ENCODE measurements at places on chromosomes 12 and 14.

DNA sequence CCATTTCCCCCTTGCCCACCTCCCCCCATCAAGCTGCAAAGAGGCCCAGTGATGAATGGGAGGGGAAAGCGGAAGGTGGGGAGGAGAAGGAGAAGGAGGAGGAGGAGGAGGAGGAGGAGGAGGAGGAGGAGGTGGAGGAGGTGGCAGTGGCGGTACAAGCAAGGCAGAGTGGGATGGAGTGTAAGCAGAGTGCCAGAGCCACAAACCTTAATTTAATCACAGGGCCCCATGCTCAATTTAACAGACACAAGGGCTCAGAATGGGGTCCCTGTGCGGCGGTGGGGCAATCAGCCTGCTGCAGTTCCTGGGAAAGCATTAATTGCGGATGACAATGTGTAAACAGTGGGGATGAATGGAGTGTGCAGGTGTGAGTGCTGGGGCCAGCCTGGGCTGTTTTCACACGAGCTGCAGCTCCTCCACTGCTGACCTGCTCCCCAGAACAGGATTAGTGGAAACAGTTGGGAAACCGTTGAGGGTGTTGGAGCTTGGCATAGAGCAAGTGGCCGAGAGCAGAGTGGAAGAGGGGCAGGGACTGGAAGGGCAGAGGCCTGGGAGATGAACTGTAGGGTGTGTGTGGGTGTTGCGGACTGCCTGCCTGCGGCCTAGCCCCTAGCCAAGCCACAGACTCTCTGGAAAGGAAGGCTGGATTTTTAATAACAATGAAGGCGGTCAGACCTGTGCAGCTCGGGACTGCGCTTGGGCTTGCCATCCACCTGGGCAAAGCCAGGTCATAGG is 36.4 kb upstream of the SMOC1 start:
- no peaks in the 10 kb centered on the region for H3K36me3 ChIP-seq
- no peak for DNase-seq

GRCh38 chr12:14931791-14932560 is 6.4 kb downstream of the ERP27 start:
- no peaks in the 10 kb centered on the region for H3K36me3 ChIP-seq
- no peak overlapping the region for H3K27ac ChIP-seq
- peaks cover 3% of the 10 kb centered on the region for H3K4me1 ChIP-seq
- no peaks in the 10 kb centered on the region for H3K27me3 ChIP-seq
- no peak for DNase-seq

DNA sequence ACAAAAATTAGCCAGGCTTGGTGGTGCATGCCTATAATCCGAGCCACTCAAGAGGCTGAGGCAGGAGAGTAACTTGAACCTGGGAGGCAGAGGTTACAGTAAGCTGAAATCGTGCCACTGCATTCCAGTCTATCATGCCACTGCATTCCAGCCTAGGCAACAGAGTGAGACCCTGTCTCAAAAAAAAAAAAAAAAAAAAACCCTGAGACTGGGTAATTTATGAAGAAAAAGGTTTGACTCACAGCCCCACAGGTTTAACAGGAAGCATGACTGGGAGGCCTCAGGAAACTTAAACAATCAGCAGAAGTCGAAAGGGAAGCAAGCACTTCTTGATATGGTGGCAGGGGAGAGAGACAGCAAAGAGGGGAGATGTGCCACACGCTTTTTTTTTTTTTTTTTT is 123.2 kb downstream of the GXYLT1 start:
- no peak for DNase-seq
- no peaks in the 10 kb centered on the region for H3K36me3 ChIP-seq
- no peak overlapping the region for H3K27ac ChIP-seq
- no peaks in the 10 kb centered on the region for H3K4me1 ChIP-seq
- H3K4me3 ChIP-seq = no peak overlapping the region
- no peaks in the 10 kb centered on the region for H3K27me3 ChIP-seq

- H3K36me3 ChIP-seq = no peaks in the 10 kb centered on the region
- no peaks in the 10 kb centered on the region for H3K27me3 ChIP-seq
- no peak overlapping the region for H3K27ac ChIP-seq
- no peak overlapping the region for H3K4me3 ChIP-seq
These were observed 17.2 kb upstream of the CHPT1 start for GRCh38 chr12:101680240-101680639.

- DNase-seq = no peak
- no peaks in the 10 kb centered on the region for H3K36me3 ChIP-seq
- no peaks in the 10 kb centered on the region for H3K27me3 ChIP-seq
These were observed 95.4 kb upstream of the HIF1A start for GRCh38 chr14:61599942-61600341.

DNA sequence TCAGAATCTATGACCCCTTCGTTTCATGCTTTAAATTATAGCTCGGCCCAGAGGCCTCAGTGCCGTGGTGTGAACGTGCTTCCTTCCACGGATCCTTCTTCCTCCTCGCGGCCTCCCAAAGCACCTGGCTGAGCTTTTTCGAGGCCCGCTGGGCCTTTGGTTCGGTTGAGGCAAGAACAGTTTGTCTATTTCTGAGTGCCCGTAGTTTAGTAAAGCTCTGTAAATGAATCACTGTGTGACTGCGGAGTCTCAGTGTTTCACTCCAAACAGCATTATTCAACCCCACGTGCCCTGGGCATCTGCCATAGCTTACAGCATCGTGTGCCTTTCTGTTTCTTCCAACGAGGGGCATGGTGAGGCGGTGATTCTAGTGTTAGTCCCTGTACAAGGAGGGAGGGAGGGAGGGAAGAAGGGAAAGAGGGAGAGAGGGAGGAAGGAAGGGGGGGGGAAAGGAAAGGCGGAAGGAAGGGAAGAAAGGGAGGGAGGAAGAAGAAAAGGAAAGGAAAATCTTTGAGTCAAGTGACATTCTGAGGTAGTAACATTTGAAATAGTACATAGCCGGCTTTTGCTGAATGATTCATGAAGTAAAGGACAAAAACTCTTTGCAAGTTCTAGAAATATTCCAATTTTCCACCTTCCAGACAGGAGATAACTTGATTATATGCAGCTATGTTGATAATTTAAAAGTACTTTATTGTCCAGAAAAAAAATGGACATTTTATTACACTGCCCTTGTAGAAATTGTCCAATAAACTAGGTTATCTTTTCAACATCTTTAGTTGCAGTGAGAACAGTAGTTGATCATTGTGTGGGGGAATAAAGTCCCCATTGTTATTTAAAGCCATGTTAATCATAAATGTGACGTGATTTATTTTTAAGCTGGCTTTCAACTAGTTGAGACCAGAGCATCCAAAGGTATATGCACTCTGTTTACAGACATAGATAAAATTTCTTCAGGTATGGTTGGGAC is 1.2 kb upstream of the TRIM9 start:
- peak overlapping the region; percentile 57 for H3K4me3 ChIP-seq
- H3K4me1 ChIP-seq = peaks cover 4% of the 10 kb centered on the region
- peak; percentile 59 for DNase-seq
- no peaks in the 10 kb centered on the region for H3K36me3 ChIP-seq

DNA sequence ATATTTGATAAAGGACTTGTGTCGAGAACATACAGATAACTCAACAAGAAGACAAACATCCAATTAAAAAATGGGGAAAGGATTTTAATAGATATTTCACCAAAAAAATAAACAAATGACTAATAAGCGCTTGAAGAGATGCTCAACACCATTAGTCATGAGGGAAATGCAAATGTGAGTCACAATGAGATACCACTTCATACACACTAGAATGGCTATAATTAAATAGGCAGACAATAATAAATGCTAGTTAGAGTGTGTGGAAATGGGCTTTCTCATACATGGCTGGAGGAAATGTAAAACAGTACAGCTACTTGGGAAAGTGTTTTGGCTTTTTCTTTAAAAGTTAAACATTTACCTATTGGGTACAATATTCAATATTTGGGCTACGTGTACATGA is 34.8 kb downstream of the DLK1 start:
- H3K27ac ChIP-seq = no peak overlapping the region
- no peak overlapping the region for H3K4me3 ChIP-seq
- no peaks in the 10 kb centered on the region for H3K4me1 ChIP-seq
- no peaks in the 10 kb centered on the region for H3K36me3 ChIP-seq
- peak; percentile 60 for DNase-seq
